ENCODE measurements at places on chromosomes 2 and 18.

GRCh38 chr2:133486771-133487191 is 81.5 kb downstream of the NCKAP5 start:
- no peak for DNase-seq

DNA sequence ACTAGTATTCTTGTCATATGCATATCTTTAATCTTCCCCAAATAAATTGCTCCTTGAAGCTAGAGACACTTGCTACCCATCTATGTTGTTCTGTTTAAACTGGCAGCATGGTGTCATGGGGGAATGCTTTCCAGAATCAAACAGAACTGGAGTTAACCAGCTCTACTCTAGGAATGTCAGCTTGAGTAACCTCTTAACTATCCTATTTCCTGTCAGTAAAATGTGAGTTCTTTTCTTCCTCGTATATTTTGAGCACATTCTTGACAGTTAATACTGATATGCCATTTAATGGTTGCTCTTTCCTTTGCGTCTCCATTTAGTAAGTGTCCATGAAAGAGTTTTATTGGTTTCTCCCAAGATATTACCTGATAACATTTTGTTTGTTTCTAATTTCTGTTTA is 23.0 kb downstream of the CNTNAP5 start:
- DNase-seq, result no peak

- no peak for DNase-seq
Observed at GRCh38 chr18:40108596-40108995, 1846.4 kb upstream of the PIK3C3 start.

GRCh38 chr18:75341267-75341666 is 86.2 kb downstream of the SMIM21 start:
- no peak for DNase-seq

DNA sequence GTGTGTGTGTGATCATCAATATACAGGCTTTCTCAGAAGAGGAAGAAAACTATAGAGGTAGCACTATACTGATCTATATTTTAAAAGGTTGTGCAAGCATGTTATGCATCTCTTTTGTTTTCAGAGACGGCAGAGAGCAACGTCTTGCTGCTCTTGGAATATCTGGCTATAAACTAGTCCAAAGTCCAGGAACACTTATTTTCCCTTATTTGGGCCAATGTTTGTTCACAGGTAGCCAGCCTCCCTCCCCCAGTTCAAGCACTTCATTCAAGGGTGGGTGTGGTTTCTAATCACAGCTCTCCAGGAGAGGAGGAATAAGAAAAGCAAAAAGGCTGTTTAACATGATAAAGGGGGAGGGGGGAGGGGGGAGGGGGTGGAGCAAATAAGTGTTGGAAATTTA is 4.2 kb downstream of the FZD5 start:
- no peak for DNase-seq

- DNase-seq, result peak; percentile 8
Observed at GRCh38 chr2:157628477-157629415, at the start of gene ACVR1C. ACVR1C (minus strand) TSS chr2:157628864; CDS start chr2:157628644, 220 bp downstream.

DNA sequence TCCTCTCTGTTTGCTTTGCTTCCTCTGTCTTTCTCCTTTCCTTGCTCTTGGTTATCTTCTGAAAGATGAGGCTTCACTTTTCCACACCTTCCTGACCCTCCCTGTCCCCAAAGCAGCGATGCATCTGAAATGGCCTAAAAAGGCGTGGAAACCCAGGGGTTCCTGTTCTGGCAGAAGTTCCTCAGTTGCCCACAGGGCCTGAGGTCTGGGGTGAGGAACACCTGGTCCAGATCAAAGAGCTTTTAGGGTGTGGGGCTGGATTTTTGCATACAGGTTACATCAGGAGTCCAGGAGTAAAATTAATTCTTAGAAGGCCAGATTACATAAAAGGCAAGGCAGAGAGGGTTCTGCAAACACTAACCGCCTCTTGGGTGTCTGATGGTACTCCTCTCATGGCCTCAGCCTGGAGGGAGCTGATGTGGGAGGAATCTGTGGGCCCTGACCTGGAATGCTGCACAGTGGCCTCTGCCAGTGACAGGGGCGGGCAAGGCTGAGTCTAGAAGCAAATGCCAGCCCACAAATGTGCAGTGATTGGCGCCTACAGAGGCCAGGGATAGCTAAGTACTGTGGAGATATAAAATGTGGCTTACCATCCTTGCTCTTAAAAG is 41.8 kb downstream of the INPP4A start:
- no peak for DNase-seq

GRCh38 chr2:186460465-186460864 is 25.6 kb upstream of the ZC3H15 start:
- no peak for DNase-seq

GRCh38 chr18:652131-652530 is 5.3 kb upstream of the TYMS start:
- no peak for DNase-seq

DNA sequence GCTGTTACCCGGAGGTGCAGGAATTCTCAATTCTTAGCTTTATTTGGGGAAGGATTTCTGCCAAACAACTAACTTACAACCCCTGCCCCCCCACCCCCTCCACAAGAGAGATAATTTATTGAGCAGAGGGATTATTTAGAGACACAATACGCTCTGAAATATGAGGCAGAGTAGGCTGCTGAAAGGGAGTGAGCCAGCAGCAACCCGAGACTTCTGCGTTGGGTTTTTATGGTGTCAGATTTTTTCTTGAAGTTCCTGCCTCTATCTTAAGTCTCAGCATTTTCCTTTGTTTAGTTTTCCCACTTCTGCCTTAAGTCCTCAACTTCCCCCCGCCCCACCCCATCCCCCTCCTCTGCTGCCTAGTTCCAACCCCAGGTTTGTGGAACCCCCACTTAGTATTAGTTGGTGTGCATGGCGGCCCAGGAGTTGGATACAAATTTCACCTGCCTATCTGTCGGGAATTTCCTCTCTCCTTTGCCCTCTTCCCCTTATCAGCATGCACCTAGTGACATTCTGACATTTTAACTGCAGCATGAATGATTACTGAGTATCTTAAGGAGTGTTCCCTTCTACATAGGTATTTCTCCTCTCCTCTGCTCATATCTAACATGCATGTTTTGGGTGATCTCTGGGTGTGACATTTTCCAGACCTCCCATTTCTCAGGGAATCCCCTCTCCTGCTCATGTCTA is 1635.9 kb upstream of the LRRTM1 start:
- no peak for DNase-seq

GRCh38 chr2:26772064-26773001 is 8.2 kb downstream of the SLC35F6 start:
- no peak for DNase-seq

GRCh38 chr2:57880446-57880845 is 166.2 kb upstream of the VRK2 start:
- DNase-seq, result no peak

DNA sequence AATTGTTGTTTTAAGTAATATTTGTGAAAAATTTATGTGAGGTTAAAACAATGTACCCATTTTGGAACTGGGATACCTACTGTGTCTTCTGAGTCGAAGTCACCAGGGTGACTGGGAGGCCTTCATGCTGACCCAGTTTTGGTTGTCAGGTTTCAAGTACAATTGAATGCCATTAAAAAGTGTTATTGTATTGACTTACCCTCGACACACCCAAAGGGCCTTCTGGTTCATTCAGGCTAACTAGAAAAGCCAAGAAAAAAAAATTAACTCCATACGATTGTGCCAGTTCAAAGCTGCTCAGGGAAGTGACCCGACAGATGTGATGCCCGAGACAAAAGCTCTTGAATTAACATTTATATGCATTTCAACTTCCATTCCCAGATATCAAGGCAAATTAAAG is 190.0 kb downstream of the ST6GAL2 start:
- no peak for DNase-seq

DNA sequence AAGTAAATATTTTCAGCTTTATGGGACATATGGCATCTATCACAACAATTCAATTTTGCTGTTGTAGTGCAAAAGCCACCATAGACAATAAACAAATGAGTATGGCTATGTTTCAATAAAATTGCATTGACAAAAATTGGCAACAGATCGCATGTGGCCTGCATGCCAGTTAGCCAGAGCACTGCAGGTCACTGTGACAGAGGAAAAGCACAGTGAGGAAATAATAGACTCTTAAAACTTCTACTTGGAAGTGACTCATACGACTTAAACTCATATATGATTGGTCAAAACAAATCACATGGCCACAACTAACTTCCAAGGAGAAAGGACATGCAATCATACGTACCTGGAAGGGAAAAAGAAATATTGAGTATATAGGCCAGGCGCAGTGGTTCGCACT is 44.4 kb downstream of the EXOC6B start:
- DNase-seq, result no peak

GRCh38 chr2:33634261-33634910 is 35.3 kb upstream of the FAM98A start:
- no peak for DNase-seq

DNA sequence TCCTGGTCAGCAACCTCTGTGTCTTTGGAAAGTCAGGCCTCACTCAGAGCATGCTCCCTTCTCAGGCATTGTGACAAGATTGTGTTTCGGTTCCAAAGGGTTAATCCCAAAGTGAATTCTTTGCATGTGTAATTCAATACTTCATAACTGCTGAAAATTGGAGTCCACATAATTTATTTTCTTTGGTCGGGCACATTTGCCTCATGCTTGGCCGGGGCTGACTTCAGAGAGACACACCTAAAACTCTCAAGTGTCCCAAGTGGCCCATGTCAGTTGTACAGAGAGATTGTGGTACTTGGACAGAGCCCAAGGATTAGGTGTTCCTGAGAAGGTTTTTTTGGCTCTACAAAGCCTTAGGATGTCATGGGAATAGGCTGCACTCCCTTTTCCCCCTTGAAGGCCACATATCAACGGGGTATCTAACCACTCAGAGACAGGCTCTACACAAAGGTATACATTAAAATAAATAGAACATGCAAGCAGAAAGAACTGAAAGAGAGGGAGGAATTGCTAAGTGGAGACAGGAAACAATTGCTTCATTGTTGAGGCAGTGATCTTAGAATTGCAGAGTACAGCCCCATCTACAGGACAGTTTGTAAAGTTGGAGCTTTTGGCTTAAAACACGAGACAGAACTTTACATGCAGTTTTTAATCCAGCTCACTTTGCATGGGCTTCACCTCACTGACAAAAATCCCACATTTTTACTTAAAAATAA is 1232.3 kb upstream of the ZEB2 start:
- DNase-seq, result no peak

GRCh38 chr2:109392816-109393661 is 220.7 kb downstream of the SEPTIN10 start:
- DNase-seq, result no peak

GRCh38 chr18:429030-429429 is 71.5 kb downstream of the COLEC12 start:
- no peak for DNase-seq

GRCh38 chr2:220046507-220046906 is 419.1 kb downstream of the SLC4A3 start:
- DNase-seq, result no peak

- DNase-seq, result no peak
Observed at GRCh38 chr2:124050833-124051497, 25.9 kb downstream of the CNTNAP5 start.

- no peak for DNase-seq
Observed at GRCh38 chr2:71865391-71865965, 282.2 kb downstream of the CYP26B1 start.

DNA sequence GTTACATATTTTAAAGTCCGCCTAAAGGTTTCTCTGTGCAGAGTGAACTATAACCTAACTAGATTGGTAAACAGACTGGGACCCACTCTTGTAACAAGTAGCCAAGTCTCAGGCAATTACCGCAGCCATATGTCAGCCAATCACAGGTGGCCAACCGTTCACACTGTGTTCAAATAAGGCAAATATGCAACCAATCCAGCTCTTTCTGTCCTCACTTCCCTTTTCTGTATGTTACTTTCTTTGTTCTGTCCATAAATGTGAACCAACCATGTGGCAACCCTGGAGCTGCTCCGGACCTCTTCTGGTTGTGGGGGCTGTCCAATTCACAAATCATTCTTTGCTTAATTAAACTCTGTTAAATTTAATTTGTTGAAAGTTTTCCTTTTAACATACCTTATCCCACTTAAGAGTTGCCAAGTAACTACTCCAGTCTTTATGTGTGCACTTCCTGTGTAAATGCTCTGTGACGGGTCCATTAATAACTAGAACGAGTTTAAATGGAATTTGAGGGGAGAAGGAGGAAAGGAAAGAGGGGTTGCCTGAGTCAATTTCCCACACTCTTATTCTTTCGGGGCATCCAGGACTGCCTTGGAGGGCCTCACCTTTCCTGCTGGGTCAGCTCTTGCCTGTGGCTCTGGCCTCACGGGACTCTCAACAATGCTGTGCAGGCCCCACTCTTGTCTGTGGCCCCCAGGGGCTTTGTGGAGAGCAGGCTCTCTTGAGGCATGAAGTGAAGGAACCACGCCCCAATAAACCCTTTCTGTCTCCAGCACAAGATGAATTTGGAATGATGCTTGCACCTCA is 6.6 kb upstream of the RPL37A start:
- DNase-seq, result no peak

DNA sequence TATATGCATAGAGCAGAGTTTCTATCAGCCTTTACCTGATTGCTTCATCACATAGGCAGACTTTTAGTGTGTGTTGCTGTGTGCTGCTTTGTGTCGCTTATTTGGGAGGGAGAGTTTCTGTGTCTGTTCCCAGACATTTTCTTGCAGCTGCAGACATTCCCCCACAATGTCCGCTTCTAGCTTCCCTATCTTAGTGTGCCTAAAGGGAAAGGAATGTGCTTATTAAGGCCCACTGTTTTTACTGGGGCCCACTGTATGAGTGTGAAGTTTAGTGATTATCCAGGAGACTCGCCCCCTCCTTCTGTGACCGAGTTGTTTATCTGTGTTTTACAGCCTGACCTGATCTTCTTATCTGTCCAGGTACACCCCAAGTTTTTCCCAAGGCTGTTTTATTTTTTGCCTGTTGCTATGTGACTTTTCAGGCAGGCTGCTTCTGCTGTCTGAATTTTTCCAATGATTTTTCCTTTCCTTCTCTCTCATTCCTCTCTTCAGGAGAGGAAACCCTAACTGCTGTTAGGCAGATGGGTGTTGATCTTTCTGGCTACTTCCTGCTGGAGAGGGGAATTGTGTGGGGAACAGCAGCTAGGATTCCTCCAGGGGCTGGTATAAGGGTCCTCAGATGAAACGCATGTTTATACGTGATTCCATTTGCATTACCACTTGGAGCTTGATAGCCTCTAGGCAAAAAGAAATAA is 47.6 kb downstream of the STK17B start:
- no peak for DNase-seq

DNA sequence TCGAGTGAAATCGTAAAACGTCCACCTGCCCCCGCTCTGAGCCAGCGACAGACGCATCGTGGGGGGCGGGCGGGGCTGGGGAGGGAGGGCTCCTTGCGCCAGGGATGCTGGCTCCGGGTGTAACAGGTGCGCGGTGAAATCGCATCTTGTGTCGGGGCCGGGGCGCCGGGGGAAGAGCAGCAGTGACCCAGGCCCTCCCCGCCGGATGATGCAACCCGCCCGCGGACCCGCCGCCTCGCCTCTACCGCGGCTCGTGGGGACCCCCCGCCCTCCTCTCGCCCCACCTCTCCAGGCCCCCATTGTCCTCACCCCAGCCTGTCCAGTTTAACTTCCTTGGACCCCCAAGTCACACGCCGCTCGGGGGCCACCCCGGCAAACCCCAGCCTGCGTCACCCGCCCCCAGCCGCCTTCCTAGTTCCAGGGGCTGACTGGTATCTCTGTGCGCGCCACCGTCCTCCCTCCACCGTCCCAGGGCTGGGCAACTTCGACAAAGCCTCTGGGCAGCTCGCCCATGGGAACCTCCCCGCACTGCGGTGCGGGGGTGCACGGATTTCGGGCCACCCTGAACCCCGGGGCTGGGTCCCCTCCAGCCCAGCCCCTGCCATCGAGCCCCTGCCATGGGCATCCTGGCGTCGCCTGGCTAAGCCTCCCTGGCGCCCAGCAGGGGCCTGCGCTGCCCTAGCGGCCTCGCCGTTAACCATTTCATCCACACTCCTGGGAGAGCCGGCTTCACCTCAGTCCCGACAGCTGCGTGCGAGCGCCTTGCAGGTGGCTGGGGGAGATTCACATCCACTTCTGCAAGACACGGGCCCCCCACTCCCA is 799 bp upstream of the KIF1A start:
- no peak for DNase-seq

Data from activated CD4-positive, CD25-positive, alpha-beta regulatory T cell (primary cell).